ENCODE measurements at places on chromosomes 2 and 18.

DNA sequence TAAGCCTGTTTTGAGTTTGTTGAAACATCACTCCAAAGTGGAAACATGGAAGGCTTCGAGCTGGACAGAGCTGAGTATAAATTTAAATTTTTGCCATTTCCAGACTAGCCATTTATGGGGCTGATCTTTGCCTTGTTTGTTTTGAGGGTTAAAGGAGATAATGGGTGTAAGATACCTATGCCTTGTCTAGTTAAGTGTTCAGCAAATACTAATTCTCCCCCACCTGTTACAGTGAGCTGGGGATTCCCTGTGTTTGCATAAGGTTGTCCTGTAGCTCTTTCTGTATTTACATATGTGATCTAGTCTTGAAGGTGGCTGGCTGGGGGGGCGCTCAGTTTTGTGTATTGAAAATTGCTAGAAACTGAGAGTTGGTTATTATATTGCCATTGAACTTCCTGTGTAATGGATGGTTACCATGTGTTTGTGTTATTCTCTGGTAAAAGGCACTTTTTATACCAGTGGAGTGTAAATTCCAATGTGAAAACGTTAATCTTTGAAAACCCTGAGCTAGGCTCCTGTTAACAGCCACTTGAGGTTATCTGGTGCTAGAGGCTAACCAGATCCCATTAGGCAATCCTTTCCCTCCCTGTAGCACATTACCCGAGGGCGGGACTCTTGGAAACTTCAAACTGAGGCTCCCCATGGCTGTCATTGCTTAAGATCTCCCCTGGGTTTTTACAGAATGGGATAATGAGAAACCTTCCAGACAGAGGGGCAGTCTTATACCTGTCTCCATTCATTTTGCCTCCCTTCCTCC lies 26.7 kb downstream of the TANC1 start:
- no peak for DNase-seq

GRCh38 chr2:153575171-153575853 lies 96.8 kb upstream of the RPRM start:
- no peak for DNase-seq

DNA sequence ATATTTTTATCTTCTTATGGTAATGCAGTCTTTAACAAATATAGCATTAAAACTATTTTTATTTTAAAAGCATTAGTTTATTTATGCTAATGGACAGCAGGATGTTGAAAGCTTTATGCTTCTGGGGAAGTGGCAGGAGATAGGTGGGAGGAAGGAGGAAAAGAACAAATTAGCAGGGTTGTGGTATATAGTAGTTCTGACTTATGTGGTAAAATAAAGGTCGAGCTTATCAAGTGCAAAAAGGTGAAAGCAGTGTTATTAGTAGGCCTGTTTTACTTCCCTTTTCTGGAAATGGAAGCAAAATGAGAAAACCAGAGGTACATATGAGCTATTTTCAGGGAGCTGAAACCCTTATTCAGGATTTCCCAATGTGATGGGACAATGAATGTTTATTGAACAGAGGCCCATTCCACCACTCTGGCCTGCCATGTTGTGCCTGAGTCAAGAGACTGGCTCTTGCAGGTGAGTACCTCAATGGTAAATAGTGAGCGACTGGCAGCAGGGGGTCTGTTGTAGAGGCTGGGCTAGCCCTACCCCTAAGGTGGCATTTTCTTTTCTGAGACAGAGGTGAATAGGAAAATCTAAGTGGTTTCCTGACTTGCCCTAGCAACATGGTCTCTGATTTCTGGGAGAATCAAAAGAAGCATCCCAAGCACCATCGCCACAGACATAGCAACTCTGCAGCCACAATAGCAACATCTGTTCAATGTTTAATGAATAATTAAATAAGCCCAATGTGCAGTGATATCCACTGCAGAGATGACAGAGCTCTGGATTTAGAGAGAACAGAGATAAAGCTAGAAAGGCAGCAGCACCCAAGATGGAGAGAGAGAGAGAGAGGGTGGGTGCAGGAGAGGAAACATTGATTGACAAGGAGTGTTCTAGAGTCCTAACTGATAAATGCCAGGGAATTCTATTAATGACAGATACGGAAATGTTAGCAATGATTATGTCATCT lies 119.7 kb downstream of the UPP2 start:
- no peak for DNase-seq

- no peak for DNase-seq
These were observed 80.4 kb upstream of the RAPGEF4 start for GRCh38 chr2:172655091-172655837.

- DNase-seq: peak; percentile 59
These were observed 1.8 kb downstream of the LAPTM4A start for GRCh38 chr2:20049637-20050036.

- no peak for DNase-seq
These were observed 8.2 kb downstream of the MALL start for GRCh38 chr2:110107092-110108079.

DNA sequence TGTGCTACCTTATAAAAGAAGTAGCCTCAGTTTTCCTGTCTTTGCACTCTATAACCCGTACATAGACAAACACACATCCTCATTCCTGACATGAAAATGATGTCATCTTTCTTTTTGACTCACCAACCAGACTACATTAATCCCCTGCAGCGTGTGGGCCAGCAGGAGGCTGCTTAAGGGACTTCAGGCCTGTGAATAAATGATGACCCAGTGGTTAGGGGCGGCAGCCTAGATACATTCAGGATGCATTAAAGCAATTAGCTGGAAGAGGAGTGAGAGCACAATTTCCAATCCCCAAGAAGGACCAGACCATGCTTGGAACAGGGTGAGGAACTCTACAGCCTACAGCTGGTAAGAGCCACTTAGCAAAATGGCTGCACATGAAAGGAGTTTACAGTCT lies 57.3 kb upstream of the KLF7 start:
- DNase-seq: no peak

All from pons (tissue), 1 donor.